ENCODE measurements at places on chromosomes 2 and 18. TPM values are rescaled to one million over a fixed set of nuclear protein-coding genes. Genes with fewer than 3 reads are reported as not detected.

DNA sequence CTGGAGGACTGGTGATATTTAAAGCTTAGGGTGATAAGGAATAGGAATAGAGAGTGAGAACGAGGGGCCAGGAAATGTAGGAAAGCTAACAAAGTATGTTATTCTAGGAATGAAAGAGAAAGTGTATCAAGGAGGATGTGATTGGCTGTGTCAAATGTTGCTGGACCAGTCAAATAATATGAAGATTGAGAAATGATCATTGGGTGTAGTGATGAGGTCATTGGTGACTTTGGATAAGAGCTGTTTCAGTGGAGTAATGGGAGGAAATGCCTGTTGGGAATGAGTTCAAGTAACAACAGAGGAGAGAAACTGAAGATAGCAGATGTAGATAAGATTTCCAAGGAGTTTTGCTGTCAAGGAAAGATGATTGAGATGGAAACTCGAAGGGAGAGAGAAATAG, 74.4 kb downstream of the UBE2E3 start:
- DNase-seq, result peak; percentile 32

- peak; percentile 17 for DNase-seq
These were observed 6.8 kb upstream of the DDX1 start for GRCh38 chr2:15584767-15585469.

GRCh38 chr2:27871802-27872201, 18.4 kb downstream of the RBKS start:
- no peak for DNase-seq

DNA sequence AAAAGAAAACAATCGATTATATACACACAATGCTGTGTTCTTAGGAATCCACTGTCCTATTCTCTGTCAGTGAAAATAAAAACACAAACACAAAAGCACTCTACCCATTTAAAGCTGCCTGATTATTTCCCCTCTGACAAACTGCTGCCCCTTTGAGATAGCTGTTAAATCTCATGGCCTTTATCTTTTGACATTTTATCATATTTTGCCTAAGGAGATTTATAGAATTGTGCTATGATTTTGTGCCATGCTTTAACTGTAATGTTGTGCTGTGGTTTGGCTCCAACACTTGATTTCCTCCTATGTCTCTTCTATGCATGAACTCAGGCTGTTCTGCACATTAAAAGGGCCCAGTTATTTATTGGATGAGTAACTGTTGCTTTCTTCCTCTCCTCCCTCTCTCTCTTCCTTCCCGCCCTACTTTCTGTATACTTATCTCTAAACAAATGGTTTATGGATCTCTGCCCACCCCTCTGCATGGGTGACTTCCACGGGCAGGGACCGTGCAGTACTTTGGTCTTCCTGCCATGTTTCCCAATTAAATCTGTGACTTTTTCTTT, 1096.6 kb downstream of the TSN start:
- DNase-seq, result no peak

DNA sequence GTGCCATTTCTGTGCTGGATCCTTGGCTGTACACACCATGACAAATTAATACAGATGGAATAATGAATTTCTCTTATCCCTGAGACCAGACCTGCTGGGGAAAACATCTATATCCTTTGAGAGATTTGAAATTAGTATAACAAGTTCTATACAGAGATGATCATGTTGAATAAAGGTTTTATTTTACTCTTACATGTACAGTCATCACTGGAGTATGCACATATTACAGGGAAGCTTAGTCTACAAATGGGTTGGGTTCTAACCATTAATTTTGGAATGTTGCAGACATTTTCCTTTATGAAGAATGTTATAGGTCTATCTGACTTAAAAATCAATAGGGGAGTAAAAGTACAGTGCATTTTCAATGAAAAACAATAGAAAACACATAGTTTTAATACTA, 29.9 kb upstream of the MMADHC start:
- peak; percentile 35 for DNase-seq

DNA sequence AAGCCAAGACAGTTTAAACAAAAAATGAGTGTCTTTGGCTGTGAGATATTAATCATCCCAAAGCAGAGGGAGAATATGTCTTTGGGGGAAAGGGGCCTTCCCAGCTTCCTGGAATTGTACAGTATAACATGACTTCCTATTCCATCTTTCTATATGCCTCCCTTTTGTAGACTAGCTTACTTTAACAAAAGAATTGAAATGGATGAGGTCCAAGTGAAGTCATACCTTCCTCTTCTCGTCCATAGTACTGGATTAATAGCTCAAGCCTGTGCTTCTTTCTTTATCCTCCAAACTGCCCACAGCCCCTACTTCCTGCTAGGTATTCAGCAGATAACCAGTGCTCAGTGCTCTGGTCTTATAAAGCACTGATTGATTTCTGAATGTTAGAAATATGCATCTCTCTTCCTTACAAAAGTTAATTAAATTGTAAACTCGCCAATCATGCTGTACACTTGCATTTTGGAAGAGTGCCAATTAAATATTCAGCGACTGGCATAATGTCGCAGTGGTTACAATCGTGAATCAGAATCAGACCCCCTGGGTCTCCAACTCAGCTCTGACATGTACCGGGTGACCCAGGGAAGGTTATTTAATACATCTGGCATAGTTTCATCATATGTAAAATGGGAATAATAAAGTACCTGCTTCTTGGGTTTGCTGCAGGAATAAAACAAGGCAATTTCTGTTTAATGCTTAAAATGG, 325.1 kb downstream of the RND3 start:
- DNase-seq, result no peak

- no peak for DNase-seq
These were observed 81.2 kb downstream of the UGGT1 start for GRCh38 chr2:128172191-128172590.

GRCh38 chr2:222750533-222750932, 79.1 kb downstream of the MOGAT1 start:
- DNase-seq, result no peak

DNA sequence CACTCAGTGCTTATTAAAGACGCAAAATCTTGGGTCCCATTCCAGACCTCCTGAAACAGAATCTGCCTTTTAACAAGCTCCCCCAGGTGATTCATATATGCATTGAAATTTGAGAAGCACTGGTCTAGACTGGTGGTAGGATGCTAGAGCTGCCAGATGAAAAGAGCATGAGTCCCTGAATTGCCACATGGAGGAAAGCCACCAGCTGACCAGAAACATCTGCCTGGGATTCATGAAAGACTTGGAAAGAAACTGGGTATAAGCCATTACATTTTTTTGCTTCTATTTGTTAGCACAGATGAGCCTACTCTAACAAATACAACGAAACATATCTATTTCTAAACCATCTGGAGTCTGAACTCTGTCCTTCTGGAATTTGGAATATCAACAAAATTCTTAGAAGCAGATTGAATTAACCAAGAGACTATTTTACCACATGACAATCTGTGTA, 228.9 kb downstream of the RBM43 start:
- peak; percentile 70 for DNase-seq

GRCh38 chr2:98311771-98312545, 34.3 kb upstream of the CNGA3 start:
- no peak for DNase-seq

IL36RN gene
- not detected for total RNA-seq

GRCh38 chr2:19809206-19809605, 92.6 kb downstream of the TTC32 start:
- DNase-seq, result no peak

GRCh38 chr2:188675391-188676009, 298.7 kb upstream of the COL3A1 start:
- DNase-seq, result peak; percentile 57

GRCh38 chr2:1701556-1702185, 42.6 kb downstream of the PXDN start:
- no peak for DNase-seq

LIMS2 gene
- total RNA-seq, result 3.3 TPM

DNA sequence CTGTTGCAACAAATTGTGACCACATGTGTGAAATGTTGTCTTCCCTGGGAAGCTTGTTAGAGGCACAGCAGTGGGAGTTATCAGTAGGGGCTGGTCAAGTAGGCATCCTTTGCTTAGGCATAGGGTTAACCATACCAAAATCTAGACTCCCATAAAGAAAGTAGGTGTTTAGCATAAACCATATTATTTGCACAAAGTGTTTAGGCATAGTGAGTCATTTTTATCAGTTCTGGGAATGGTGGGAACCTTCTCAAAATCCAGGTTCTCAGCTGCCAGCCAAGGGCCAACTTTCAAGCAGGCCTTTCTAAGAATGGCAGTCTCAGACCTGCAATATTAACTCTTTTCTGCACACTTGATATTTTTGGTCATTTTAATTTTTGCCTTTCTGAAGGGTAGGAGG, 88.5 kb downstream of the RAB3GAP1 start:
- no peak for DNase-seq

MPHOSPH10 gene
- total RNA-seq, result 21.7 TPM

GRCh38 chr2:164896634-164897355, 55.2 kb upstream of the COBLL1 start:
- DNase-seq, result peak; percentile 68

DNA sequence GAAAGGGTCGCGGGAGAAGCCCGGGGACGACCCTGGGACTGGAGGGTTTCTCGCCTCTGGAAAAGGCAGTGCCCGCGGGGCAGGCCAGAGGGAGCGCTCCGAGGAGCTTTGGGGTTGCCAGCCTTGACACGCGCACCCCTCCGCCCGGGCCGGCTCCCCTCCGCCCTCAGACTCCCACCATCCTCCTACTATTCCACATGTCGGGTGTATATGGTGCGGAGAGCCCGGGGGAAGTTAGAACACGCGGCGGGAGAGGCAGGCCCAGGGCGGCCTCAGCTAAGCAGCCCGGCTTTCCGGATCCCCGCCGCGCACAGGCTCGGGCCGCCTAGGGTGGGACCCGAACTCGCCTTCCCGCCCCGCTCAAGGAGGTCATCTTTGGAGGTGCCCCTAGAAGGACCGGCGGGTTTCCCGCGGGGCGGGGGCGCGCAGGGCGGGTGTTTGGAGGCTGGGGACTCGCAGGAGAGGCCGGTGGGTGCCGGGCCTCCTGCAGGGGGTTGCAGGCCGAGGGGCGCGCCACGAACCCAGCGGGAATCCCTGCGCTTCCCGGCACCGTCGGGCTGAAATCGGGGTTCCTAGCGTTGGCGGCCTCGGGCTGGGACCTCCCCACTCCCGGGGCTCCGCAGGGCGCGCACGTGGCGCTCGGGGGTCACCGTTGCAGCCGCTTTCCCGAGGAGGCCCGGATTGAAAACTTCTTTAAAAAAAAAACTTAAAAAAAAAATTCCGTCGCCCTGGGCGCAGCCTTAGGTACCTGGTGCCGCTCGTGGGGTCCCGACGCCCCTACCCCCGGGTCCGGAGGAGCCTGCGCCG, 3.7 kb downstream of the NFATC1 start:
- no peak for DNase-seq

- DNase-seq, result peak; percentile 55
These were observed 23.7 kb downstream of the METTL4 start for GRCh38 chr18:2547477-2548087.

HOXD3 gene
- 1.6 TPM for total RNA-seq

STPG4 gene
- total RNA-seq, result not detected

- DNase-seq, result no peak
These were observed 10.8 kb upstream of the NCOA1 start for GRCh38 chr2:24480245-24480644.

DNA sequence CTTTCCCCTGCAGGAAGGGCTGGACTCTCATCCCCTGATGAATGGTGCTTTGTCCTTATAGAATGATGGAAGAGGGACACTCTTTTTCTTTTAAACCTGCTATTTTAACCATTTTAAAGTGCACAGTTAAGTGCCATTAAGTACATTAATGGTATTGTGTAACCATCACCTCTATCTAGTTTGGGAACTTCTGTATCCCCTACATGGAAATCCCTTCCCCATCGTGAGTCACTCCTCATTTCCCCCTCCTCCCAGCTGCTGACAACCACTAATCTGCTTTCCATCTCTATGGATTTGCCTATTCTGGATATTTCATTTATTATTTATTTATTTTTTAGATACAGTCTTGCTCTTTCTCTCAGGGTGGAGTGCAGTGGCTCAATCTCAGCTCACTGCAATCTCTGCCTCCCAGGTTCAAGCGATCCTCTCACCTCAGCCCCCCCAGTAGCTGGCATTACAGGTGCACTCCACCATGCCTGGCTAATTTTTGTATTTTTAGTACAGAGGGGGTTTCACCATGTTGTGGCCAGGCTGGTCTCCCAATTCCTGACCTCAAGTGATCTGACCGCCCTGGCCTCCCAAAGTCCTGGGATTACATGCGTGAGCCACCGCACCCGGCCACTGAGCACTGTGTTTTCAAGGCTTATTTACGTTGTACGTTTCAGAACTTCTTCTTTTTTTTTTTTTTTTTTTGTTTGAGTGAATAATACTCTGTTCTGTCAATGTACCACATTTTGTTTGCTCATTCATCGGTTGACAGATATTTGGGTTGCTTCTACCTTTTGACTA, 15.8 kb downstream of the DGKD start:
- DNase-seq, result no peak

TSPYL6 gene
- not detected for total RNA-seq

DNA sequence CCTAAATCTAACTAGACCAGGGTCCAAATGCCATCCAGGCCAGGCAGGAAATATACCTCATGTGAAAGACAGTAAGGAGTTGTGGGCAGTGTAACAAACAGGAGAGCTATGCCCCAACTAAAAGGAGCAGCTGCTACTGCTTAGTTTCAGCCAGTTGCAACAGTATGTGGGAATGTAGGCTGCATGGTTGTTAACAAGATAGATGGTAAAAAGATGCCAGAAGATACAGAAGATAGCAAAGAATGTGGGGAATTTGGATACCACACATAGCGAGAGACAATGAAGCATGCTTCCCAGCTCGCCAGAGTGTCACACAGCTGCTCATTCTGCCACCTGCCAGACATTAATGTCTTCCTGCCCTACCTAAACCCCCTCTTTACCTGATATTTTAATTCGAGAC, 39.4 kb upstream of the CYBRD1 start:
- no peak for DNase-seq

DSC2 gene
- not detected for total RNA-seq

DNA sequence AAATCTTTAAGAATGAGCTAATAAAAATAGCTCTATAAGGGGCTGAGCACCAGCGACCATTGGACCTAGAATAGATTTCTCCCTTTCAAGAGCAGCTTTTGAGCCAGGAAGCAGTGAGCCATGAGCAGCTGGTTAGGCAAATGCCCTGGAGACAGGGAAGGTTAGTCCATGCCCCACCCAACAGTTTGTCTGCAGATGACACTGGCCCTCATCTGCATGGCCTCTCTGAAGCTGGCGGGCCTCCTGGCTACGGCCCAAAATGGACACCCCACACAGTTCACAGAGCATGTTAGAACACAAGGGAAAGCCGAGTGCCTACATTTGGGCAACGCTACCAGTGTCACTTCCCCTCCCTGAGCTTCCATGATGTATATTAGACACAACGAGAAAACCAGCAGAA, 201.1 kb downstream of the MGAT5 start:
- peak; percentile 24 for DNase-seq

Data from RPMI7951 (cell line).